ENCODE measurements at places on chromosomes 6 and 20.

- DNase-seq = no peak
Observed at GRCh38 chr20:22954661-22955060, 80.5 kb upstream of the SSTR4 start.

DNA sequence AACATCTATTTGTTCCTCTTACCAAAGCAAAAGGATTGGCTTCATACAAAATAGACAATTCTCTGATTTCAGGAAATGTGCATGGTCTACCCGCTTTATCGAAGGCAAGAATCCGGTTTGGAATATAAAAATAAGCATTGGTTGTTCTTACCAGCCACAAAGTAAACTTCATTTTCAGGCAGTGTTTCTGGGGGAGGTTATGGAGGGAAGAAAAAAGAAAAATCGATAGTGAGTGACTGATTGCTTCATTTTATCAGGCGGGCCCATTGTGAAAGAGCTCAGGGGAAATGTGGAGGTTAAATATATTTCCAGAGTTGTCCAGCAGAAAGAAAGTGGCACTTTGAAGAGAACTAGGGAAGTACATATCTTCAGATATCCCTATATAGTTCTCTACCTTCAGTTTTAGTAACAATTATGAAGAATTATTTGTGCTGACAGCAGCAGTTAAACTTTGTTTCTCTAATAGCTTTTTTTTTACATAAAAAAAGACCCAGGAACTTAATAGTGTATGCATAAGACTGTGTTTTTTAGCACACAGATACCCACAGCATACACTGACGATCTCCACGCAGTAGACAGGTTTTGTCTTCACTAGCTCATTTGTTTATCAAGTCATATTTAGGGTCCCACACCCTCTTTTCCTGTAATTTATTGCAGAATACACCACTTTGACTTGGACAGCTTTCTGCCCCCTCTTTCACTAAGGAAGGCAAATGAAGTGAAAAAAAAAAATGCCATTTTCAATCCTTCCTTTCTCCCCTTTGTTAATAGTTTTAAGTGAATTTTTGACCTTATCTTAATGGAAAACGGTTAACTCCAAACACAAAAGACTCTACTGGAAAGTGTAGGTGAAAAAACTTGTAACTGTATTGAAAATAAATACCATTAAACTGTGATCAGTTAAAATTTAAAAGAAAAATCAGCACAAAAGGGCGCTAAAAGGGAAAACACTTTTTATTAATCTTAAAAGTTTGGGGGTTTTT lies 2.9 kb downstream of the POU3F2 start:
- no peak for DNase-seq

DNA sequence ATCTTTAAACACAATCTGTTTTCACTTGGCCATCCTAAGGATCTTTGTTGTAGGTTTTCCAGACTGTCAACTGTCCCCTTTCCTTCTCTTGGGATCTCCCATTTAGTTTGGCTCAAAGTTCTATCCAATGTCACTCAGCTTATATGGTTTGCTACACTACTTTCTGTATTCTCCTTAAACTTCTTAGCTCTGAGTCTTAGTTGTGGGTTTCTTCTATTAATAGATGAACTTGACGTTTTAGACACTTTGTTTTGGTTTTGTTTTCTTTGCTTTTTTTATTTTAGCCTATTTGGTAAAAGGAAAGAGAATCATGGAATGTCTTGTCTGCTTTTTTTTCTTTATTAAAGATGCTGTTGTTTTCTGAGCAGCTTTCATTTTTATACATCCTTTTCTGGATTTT lies 11.4 kb downstream of the RMND1 start:
- DNase-seq = no peak

GRCh38 chr6:25473447-25473846 lies 178.6 kb upstream of the SCGN start:
- no peak for DNase-seq

DNA sequence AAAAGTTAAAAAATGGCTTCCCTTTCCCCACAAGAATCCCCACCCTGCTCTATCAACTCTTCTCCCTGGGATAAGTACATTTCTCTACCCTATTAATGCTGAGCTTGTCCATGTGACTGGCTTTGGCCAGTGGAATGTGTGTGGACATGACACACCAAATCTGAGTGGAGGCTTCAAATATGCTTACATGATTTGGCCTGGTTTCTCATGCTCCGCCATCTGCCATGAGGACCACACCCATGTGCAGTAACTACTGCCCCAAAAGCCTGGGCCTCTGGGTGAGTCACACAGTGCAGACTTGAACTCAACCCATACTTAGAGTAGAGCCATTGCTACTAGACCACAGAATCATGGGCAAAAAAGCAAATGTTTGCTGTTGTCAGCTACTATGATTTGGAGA lies 65.4 kb downstream of the PRND start:
- no peak for DNase-seq

DNA sequence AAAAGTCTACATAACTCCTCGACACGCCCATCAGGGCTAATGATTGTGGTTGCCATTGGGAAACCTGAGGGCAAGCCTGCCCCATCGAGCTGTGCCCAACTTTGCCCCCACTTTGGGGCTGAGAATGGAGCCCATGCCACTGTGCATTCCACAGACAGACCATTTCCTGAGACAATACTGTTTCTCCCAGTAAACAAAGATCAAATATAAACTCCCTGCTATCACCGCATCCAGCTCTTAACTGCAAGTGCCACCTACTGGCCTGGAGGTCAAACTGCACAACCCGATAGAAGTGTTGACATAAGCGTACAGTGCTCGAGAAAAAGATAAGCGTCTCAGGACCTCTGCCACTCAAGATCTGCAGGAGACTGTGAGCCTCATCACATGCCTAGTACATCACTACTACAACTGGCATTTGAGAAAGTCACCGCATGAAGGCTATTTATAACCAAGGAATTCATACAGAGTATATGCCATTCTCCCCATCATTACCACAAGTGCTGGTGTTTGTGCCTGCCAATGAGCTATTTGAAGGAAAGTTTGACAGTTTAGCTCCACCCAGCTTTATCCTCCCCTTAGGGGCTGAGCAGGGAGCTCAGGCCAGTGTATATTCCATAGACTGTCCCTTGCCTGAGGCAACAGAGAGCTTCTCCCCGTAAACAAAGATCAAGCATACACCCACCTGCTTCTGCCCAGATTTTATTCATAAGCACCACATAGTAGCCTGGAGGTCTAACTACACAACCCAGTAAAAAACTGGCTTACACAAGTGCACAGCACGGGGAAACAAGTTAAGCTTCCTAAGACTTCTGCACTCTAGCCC lies 4.5 kb upstream of the DEFB126 start:
- no peak for DNase-seq

DNA sequence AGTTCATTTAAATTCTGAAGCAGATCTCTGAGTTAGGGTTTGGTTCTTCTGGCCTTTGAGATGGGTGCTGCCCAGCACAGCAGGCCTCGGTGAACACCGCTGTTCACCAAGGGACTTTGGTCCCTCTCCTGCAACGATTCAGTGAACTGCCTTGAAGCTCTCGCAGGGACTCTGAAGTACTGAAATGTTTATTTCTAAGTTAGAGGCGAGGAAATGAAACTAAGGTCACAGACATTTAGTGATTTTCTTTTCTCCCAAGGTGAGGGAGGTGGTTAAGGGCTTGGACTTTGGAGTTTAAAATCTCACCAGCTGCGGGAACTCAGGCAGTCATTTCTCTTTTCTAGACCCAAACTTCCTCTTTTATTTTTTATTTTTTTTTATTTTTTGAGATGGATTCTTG lies 26.2 kb downstream of the E2F3 start:
- no peak for DNase-seq

DNA sequence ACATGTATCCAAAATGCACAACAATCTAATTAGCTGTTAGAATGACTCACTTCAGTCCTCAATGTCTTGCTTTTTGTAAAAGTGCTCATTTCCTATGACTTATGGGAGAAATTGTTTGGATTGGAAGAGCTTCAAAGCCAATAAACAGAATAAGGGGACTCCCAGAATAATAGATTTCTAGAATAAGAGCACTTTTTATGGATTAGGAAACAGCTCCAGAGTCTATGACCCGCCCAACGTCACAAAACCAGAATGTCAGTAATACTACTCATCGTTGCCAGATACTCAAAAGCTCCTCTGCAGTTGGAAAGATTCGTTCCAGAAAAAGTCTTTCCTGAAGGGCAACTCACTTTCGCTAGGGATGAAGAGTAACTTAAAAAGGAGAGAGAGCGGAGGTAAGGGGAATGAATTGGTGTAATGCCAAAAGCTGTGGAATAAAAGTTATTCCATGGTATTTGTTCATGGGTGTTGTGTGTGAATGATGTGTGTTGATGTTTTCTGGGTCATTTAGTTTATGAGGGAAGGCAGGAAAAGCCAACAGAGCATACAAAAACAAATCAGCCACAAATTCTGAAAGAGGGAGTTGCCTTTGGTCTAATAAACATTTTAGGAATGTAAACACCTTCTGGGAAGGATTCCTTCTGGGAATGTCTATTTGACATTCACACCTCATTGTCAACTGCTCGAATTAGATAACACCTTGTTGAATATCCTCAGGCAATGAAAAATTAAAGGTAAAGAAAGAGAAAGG lies 64.6 kb downstream of the SYNE1 start:
- DNase-seq = no peak

DNA sequence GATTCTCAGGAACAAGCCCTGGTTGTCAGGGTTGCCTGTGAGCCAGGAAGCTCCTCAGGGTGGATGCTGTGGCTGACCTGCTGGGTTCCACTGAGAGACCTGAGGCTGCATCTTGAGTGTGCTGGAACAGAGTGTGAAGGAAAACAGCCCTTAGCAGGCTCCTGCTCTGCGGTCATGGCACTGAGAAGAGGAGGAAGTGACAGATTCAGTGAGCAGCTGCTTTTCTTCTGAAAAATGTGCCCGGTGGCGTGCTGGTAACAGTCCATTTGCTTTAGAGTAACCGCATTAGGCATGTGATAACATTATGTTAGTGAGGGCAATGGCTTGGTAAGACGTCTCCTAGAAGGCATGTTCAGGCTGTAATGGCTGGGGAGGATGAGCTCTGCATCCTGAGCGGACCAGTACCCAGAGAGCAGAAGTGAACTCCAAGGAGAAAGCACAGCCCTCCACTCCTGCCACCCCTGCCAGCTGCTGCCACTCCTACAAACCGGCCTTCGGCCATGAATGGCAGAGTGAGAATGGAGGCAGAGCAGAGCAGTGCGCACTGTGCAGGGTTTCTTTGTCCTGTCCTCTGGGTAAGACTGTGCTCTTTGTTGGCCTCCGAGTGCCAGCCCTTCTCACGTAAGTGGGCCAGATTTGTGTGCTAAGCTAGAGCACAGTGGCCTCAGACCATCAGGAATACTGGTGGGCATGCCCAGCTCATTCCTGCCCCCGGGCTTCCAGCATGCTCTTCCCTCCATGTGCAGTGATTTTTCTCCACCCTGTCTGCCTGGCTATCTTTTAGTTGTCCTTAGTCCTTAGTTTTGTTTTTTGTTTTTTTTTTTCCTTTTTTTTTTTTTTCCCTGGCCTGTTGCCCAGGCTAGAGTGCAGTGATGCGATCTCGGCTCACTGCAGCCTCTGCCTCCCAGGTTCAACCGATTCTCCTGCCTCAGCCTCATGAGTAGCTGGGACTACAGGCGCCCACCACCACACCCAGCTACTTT lies 98.1 kb upstream of the VSTM2L start:
- DNase-seq = no peak

DNA sequence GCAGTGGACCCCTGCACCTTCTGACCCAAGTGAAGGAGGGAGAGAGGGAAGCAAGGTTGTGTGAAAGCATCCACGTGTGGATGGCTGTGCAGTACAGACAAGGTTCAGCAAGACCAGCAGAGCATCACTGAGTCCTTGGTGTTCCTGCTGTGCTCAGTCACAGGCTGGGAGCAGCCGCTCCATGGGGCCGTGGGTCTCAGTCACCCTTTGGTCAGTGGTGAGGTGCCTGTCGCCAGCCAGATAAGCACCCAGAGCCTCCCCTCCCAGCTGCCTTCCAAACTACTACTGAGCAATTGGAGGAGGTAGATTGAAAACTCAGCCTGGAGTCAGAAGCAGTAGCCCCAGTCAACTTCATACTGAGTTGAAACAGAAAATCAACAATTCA lies 218.9 kb downstream of the SLC24A3 start:
- DNase-seq = no peak

GRCh38 chr6:156599978-156600590 lies 177.1 kb upstream of the ARID1B start:
- no peak for DNase-seq

DNA sequence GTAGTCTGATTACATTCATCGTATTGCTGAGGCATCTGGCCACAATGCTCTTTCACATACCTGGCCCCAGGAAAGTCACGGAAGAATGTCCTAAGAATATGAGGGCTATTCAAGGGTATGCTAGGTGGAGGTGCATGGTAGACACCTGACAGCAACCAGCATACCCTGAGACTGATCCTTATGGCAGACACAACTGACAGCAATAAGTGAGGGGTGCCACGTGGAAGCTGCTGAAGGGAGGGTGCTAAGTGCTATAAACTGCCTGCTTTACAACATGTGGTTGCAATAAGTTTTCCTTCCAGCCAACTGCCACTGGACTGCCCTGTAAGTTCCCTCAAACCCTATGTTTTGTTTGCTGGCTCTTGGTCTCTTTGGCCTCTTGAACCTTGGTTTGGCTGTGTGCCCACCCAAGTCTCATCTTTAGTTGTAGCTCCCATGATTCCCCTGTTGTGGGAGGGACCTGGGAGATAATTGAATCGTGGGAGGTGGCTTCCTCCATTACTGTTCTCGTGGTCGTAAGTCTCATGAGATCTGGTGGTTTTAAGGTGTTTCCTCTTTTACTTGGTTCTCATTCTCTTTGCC lies 201.3 kb upstream of the MOCS1 start:
- no peak for DNase-seq

GRCh38 chr20:39778431-39778830 lies 816.3 kb downstream of the DHX35 start:
- no peak for DNase-seq

GRCh38 chr6:73418081-73418741 lies 23.6 kb downstream of the DDX43 start:
- DNase-seq = no peak

DNA sequence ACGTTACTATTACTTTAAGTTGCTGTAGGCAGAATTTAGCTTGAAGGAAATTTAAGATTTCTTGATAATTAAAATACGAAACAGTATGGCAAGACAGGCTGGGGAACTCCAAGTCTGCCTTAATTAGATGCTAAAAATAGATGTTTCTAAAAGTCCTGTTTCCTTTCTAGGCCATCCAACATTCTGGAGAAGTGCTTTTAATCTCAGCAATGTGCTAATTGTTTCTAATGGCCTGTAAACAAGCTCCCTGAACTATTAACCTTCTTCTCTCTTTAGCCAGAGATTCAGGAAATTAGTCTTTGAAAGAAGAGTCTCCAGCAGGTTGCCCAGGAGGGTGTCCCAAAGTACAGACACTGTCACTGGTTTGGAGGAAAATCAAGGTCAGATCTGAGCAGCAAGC lies 677.3 kb upstream of the AGPAT4 start:
- no peak for DNase-seq

DNA sequence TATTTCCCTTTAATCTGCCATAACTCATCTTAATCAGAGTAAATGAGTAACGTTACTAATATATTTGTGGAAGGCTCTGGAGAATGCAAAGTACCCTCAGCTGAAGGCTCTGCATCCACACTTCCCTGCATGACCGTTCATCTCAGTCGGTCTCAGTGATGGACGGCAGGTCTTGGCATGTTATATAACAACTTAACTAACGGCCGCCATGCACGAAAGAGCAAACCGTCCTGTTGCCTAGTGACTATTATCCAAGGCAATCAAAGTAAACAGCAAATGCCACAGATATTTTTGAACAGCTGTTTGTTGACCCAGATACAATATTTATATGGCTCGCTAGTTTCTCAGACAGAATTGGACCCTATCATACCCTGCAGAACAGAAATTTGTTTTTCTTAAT lies 194.9 kb upstream of the SMLR1 start:
- no peak for DNase-seq

GRCh38 chr6:65399355-65400084 lies 307.5 kb downstream of the EYS start:
- DNase-seq = no peak

- no peak for DNase-seq
Observed at GRCh38 chr6:155449450-155450239, 6.0 kb downstream of the NOX3 start.

Measured in cerebellar nuclear complex (tissue), 1 donor.